ENCODE measurements at places on chromosomes 4 and X.

- no peak for DNase-seq
Measured at GRCh38 chrX:97672138-97672537, 788.4 kb downstream of the RPA4 start.

- DNase-seq = no peak
Measured at GRCh38 chr4:2786794-2787229, 6.1 kb upstream of the SH3BP2 start.

DNA sequence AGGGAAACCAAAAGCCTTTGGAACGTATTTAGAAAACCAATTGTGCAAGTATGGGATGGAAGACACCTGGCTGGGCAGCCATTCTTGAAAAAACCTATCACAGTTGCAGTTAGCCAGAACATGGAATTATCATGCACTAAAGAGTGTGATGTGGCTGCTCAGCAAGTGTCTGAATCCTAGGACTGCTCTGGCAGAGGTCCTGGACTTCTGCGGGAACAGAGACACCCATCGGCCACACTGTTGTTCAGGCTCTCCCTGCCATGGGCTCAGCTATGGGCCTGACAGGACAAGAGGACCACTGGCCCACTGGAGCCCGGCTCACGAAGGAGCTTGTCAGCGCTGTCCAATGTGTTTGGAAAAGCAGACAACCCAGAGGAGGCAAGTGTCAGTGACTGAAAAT is 115.7 kb upstream of the GPC4 start:
- DNase-seq = no peak

DNA sequence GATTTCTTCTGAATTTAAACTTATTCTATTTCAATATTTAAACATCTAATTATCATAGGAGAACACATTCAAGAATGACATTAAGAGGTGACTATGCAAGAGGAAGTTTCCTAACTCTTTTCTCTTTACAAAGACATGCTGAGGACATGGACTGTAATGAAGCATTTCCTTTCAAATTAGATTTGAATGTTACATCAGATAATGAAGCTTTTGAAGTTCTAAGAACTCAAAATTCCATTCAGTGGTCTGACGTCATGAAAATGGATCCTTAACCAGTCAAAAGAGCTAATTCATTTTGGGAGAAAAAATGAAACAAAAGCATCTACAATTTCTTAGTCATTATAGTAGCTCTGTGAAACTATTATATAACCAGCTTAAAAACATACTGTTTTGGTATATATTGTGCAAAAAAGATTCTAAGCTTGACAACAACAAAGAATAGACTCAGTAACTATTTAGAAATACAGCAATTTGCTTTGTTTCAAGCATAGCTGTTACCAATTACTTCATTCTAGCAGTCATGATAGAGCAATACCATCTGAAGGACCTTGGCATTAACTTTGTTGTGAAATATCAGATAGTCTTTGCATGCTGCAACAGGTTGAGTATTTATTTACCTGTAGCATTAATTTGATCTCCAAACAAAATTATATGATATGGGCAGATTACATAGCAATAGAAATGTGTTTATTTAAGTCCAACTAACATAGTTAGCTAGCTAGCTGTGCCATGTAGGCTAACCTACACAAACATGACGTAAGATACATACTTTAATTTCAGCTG is 13.7 kb upstream of the DTHD1 start:
- no peak for DNase-seq

DNA sequence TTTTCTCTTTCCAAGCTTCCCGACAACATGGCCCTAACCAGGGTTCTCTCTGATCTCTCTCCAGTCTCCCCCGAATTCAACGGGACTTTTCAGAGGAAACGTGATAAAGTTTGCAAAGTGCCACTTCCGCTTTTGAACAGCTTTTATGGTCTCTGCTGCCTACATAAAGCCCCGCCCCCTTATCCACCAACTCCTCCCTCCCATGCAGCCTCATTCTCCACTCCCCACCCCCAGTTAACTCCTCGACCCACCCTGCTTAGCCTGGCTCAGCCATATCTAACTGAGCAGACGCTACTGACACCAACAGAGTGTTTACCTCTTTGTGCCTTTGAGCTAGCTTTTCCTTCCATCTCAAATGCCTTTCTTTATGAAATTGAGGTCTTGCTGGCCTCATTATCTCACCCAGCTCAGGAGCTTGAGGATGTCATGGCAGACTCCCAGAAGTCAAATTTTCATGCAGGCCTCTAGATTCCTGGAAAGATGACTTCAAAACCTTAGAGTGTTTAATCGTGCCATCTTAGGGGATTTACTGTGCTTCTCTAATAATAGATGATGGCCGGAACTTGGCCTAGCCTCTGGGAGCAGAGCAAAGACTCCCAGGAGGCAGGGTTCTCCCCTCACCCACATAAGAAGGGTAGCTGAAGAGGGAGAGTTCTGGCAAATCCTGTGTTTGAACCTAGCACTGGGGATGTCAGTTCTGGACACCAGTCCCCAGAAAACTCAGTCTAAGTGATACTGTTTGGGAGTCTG is 606.0 kb downstream of the BCOR start:
- DNase-seq = no peak

DNA sequence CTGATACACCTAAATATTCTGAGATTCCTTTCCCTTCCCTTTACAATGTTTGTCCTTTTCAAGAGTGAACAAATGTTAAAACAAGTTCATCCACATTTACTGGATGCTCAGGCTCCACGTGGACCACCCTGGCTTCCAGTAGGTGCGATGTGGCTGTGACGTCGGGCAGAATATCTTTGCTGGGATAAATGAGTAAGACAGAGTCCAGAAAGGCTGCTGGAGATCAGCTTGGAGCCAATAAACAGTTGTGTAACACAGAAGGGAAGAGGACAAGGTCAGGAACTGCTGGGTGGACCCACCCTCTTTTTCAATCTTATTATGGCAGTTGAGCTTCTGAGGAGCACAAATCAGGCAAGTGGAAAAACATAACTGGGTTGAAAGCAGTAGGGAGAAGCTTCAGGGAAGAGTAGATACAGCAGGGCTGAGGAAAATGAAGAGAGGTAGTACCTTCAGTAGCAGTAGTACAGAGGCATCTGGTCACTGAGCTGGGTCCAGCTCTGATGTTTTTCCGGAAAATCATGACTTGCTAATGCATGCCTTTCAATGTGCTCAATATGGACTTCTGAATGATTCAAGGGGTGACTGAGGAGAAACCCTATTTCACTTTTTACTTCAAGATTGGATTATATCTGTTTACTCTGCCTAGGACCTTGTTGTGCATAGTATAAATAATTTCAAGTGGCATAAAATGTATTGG is 171.8 kb upstream of the MAD2L1 start:
- no peak for DNase-seq

DNA sequence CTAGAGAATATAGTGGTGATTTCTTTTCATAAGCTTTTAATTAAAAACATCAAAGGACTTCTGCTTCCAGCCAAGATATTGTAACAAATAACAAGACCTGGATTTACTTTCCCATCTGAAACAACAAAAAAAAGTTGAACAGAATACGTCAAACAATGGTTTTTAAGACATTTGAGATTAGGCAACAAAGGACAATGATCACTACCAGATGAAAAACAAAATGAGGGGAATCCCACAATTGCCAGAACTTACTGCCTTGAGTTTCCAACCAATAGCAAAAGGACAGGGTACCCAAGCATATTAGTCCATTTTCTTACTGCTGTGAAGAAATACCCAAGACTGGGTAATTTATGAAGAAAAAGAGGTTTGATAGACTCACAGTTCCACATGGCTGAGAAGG is 341.4 kb upstream of the INTU start:
- DNase-seq = no peak
